ENCODE measurements at places on chromosomes 6 and 20. TPM values are rescaled to one million over a fixed set of nuclear protein-coding genes. Genes with fewer than 3 reads are reported as not detected.

The SPO11 gene
- polyA plus RNA-seq: not detected

The COL19A1 gene
- polyA plus RNA-seq: 5.7 TPM

DNA sequence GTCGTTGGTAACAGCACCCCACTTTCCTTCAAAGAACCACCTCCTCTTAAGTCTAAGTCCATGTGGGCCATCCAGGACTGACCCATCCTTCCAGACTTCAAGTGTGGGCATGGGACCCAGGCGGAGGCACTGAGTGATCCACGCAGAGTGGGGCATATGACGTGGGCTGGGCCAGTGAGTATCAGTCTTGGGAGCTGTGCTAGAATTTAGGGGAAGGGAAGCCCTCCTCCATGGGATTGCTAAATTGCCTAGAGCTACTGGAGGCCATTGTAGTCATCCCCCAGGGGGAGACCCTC, 35.3 kb upstream of the KCNB1 start:
- DNase-seq: no peak

DNA sequence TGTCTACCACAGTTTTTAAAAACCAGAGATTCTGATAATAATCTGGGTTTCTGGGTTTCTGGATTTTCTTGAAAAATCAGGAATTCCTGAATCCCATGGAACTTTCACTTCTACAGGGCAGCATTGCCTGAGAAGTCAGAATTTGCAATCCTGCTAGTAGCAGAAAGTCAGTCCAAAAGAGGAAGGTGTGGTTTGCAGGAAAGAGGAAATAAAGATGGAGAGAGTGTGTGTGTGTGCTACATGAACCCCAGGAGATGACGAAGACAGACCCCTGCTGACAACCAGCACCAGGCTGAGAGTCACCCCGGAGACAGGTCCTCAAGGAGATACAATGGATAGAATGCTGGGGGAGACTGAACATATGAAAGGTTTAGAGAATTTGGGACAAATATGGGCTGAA, 44.9 kb downstream of the PRND start:
- no peak for DNase-seq

- DNase-seq: no peak
These were observed 51.1 kb downstream of the NFATC2 start for GRCh38 chr20:51491393-51491792.

The ZNF334 gene
- 33.6 TPM for polyA plus RNA-seq

DNA sequence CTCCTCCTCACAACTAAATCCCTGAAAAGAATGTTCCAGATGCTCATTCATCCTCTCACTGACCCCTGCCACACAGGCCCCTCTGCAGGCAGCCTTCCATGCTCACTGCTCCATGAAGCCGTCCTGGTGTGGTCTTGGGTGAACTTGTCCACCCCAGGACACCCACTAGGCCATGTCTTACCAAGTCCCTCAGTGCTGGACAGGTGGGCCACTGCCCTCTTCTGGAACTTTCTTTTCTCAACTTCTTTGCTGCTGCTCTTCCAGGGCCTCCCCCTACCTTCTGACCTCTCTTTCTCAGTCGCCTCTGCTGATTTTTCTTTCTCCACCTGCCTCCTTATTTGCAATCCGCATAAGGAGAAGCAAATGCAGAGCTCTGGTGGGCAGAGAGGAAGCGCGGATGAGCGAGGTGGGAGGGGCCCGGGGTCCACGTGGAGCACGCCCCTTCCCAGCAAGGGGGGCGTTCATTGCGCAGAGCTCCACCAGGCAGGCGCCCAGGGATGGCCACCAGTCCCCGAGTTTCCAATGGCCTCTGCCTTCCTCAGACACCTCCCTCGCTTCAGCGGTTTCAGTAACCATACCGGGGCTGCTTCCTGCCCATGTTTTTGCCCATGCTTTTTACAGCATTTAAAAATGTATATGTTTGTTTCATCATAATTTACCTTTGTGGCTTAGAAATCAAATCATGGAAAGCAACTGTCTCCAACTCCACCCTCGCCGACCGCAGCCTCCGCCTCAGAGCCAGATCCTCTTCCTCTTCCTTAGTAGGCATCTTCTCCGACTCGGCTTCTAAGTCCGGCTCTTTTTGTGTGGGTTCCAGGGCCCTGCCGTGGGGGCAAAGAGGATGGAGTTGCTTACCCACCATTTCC, 129.6 kb downstream of the ZDHHC14 start:
- DNase-seq: no peak

- DNase-seq: no peak
These were observed 41.7 kb downstream of the CNKSR3 start for GRCh38 chr6:154468760-154469159.

The ADTRP gene
- polyA plus RNA-seq: 0.81 TPM

DNA sequence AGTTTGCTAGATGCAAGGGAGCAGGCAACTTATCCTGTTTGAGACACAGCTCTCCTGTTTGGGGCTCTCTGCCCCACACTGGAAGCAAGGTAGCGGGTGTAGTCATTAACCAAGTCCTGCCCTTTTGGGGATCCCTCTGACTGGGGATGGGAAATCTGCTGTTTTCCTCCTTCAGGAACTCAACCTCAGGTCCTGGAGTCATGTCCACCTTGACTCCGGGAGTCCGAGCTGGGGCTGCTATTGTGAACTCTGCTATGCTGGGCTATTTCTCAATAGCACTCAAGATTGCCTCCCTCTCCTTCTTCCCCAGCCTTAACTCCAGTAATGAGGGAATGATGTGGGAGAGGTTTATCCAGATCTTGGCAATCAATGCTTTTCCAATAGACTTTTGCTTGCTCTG, 54.1 kb upstream of the CHD6 start:
- DNase-seq: no peak

The SAMD10 gene
- 5.8 TPM for polyA plus RNA-seq

The PIM1 gene
- 26.2 TPM for polyA plus RNA-seq

The BMP2 gene
- polyA plus RNA-seq: 16.6 TPM

The BHLHE23 gene
- not detected for polyA plus RNA-seq

DNA sequence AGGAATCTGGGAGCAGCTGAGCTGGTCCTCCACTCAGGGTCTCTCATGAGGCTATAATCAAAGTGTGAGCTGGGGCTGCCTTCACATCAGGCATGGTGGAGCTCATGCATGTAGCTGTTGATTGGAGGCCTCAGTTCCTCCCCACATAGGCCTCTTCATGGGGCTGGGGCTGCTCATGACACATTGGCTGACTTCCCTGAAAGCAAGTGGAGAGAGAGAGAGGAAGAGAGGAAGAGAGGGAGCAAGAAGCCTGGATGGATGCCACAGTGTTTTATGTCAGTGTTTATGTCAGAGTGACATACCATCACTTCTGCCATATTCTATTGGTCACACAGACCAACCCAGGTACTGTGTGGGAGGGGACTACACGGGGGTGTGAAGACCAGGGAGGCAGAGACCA, 43.8 kb downstream of the EYA2 start:
- DNase-seq: no peak
